ENCODE measurements at places on chromosomes 3 and 15. TPM values are rescaled to one million over a fixed set of nuclear protein-coding genes. Genes with fewer than 3 reads are reported as not detected.

DNA sequence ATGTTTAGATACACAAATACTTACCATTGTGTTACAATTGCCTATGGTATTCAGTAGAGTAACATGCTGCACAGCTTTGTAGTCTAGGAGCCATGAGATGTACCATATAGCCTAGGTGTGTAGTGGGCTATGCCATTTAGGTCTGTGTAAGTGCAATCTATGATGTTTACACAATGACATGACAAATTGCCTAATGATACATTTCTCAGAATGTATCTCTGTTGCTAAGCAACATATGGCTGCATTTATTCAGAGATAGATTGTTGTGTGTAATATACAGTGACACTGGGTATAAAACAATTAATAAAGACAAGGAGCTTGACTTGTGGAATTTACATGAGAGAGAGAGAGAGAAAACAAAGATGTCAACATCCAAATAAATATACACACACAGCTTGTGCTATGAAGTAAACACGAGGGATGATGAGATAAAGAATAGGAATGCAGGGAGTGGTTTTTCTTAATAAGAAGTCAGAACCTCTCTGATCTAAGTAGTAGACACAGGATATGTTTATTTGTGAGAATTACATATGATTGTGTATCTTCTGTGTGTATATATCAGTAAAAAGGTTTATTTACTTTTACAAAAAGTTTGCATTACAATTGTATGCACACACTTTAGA is 110.0 kb downstream of the KCNAB1 start:
- H3K27me3 ChIP-seq, result no peaks in the 10 kb centered on the region
- no peak overlapping the region for H3K27ac ChIP-seq
- H3K4me1 ChIP-seq, result no peaks in the 10 kb centered on the region
- DNase-seq, result no peak
- no peaks in the 10 kb centered on the region for H3K36me3 ChIP-seq

DNA sequence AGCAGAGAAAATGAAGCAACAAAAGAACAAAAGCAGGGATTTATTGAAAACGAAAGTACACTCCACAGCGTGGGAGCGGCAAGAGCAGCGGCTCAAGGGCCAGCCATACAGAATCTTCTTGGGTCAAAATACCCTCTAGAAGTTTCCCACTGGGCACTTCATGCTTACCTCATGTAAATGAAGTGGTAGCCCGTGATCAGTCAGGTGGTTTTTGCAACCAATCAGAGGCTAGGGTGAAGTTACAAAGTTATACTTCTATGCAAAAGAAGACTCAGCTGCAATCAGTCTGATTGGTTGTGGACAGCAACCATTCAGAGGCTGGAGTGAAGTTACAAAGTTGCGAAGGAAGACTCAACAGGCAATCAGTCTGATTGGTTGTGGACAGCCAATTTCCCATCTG is 37.8 kb upstream of the TRH start:
- no peaks in the 10 kb centered on the region for H3K4me1 ChIP-seq
- peak; percentile 70 for DNase-seq
- H3K36me3 ChIP-seq, result no peaks in the 10 kb centered on the region
- H3K27ac ChIP-seq, result no peak overlapping the region
- peaks cover 3% of the 10 kb centered on the region for H3K27me3 ChIP-seq

Gene DZIP1L
- 19.4 TPM for polyA plus RNA-seq

- no peak for DNase-seq
- no peak overlapping the region for H3K27ac ChIP-seq
- no peaks in the 10 kb centered on the region for H3K36me3 ChIP-seq
- no peak overlapping the region for H3K4me3 ChIP-seq
- peaks cover 40% of the 10 kb centered on the region for H3K4me1 ChIP-seq
These were observed 129.3 kb downstream of the RBMS3 start for GRCh38 chr3:29410220-29410619.

DNA sequence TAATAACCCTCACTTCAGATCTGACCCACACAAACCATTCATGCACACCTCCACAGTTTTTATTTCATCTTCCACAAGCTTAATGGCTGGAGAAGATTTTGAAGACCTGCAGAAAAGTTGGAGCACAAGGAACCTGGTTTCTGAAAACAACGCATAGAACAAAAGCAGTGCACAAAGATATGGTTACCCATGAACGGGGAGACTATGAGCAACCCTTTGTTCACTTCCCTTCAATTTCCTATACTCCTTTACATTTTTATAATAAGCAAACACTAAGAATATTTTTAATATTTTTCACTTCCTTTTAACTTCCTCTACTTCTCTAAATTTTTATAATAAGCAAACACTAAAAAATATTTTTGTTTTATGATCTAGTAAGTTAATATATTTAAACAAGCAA is 103.5 kb upstream of the UBE2E2 start:
- no peak for DNase-seq
- H3K27me3 ChIP-seq, result no peaks in the 10 kb centered on the region
- H3K4me1 ChIP-seq, result no peaks in the 10 kb centered on the region
- H3K36me3 ChIP-seq, result no peaks in the 10 kb centered on the region
- H3K4me3 ChIP-seq, result no peak overlapping the region
- H3K27ac ChIP-seq, result no peak overlapping the region

- DNase-seq, result no peak
- no peaks in the 10 kb centered on the region for H3K27me3 ChIP-seq
- no peaks in the 10 kb centered on the region for H3K4me1 ChIP-seq
- no peak overlapping the region for H3K4me3 ChIP-seq
These were observed 104.9 kb upstream of the ZBED2 start for GRCh38 chr3:111700054-111700453.

DNA sequence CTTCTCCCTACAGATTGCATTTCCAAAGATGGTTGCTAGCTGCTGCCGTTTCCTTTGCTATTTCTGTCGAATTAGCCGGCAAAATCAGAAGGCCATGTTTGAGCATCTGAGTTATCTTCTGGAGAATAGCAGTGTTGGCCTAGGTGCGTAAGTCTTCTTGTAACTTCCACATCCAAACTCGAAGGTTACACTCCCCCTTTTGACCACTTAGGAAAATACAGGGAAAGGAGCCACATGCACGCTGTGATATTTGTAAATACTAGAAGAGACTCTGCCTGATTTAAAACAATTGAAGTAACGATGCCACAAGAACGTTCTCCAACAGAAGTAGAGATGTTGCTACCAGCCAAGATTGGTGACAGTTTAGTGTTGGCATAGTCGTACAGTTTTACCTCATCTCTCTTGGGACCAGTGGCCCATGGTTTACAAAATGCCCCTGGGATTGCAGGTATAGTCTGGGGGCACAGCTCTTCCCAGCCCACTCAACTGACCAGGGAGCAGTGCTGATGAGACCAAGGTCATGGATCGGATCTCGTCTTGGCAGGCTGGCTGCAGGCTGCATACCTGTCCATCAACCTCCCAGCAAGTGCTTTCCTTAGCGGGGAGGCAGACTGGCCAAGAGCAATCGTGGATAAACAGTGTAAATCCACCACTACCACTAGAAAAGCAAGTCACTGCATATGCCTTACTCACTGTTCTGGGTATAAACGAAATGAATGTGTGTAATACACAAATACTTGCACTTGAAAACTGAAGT is 268.4 kb upstream of the CHRM5 start:
- no peak overlapping the region for H3K4me3 ChIP-seq
- no peaks in the 10 kb centered on the region for H3K4me1 ChIP-seq
- no peaks in the 10 kb centered on the region for H3K36me3 ChIP-seq
- no peak overlapping the region for H3K27ac ChIP-seq
- no peaks in the 10 kb centered on the region for H3K27me3 ChIP-seq
- DNase-seq, result peak; percentile 37

Gene CPN2
- polyA plus RNA-seq, result 1.3 TPM

- no peak for DNase-seq
- no peaks in the 10 kb centered on the region for H3K4me1 ChIP-seq
- no peak overlapping the region for H3K27ac ChIP-seq
- no peaks in the 10 kb centered on the region for H3K27me3 ChIP-seq
- no peak overlapping the region for H3K4me3 ChIP-seq
These were observed 33.2 kb downstream of the ITGB5 start for GRCh38 chr3:124854009-124854408.

- peak; percentile 40 for DNase-seq
- no peaks in the 10 kb centered on the region for H3K27me3 ChIP-seq
- H3K27ac ChIP-seq, result peak overlapping the region; percentile 95
- no peaks in the 10 kb centered on the region for H3K36me3 ChIP-seq
- peaks cover 85% of the 10 kb centered on the region for H3K4me1 ChIP-seq
- H3K4me3 ChIP-seq, result no peak overlapping the region
These were observed 87.6 kb upstream of the MYZAP start for GRCh38 chr15:57503911-57504598.

DNA sequence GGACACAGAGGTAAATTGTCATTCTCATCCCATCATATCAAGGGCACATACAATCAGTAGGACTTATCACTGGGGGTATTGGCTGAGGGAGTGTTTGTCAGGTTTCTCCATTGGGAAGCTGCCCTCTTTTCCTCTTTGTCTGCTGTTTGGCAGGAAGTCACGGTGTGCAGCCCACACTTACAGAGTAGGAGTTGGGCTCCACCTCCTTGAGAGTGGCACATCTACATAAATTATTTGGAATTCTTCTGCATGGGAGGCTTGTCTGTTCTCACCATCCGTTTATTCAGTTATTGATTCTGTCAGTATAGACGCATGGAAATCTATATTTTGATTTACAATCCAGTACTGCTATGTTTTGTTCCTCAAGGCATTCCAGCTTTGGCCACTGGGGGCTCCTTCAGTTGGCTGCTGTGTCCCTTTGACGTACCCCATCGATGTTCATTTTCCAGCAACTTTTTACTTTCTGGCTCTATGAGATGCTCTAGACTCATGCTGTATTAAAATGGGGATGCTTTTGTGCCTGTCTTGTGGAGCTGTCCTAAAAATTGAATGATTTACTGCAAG is 200.3 kb downstream of the SLCO3A1 start:
- peaks cover 13% of the 10 kb centered on the region for H3K4me1 ChIP-seq
- no peak overlapping the region for H3K27ac ChIP-seq
- DNase-seq, result no peak
- H3K36me3 ChIP-seq, result no peaks in the 10 kb centered on the region

DNA sequence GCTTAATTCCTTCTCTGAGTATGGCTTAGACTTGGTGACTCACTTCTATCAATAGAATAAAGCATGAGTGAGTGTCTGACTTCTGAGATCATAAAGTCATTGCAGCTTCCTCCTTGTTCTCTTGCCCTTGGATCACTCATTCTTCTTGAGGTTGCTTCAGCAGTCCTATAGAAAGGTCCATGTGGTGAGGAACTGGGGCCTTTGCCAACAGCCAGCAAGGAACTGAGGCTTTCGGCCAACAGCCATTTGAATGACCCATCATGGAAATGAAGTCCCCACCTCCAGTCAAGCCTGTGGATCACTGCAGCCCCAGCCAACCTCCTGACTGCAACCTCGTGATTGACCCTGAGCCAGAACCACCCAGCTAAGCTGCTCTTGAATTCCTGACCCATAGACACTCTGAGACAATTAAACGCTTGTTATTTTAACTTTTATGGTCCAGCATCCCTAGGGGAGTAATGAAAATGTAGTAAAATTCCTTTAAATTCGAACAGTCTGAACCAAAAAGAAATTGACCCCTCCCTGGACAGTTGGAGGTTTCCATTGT is 84.5 kb downstream of the WDR76 start:
- no peaks in the 10 kb centered on the region for H3K27me3 ChIP-seq
- no peaks in the 10 kb centered on the region for H3K36me3 ChIP-seq
- peak; percentile 93 for DNase-seq
- H3K27ac ChIP-seq, result no peak overlapping the region
- peaks cover 3% of the 10 kb centered on the region for H3K4me1 ChIP-seq
- H3K4me3 ChIP-seq, result no peak overlapping the region

Gene CCNDBP1
- polyA plus RNA-seq, result 104 TPM

GRCh38 chr15:26065723-26066122 is 202.6 kb upstream of the ATP10A start:
- H3K36me3 ChIP-seq, result no peaks in the 10 kb centered on the region
- H3K4me3 ChIP-seq, result no peak overlapping the region
- no peaks in the 10 kb centered on the region for H3K27me3 ChIP-seq
- no peaks in the 10 kb centered on the region for H3K4me1 ChIP-seq
- DNase-seq, result no peak

DNA sequence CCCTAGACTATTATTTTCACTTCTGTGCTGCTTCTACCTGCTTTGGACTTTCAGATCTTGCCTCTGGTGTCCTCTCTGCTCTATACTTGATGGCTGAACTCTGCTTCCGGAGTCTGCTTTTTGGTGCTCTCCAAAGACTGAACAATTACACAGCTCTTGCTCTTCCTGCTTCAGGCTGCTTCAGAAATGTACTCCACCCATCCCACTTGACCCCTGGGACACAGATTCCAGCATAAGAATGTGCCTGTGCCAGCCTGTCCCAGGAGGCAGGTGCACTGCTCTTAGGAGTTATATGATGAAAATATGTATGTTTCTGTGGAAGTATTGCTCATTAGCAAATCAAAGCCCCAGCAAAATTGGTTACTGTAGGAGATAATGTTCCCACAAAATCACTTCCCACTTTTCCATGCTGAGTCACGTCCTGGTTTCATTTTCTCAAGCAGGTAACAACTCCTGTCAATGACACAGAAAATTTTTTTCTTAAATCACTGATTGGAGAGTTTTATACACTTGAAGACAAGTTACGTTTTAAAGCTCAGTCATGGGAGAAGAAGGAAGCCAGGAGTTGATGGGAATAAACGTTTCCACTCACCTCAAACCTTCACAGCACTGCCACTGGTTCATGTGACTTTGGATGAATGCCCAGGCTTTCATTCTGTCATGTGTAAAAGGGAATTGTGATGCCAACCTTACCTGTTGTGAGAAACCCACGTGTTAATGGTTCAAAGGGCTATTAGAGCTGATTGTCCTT is 239.4 kb upstream of the ZPLD1 start:
- DNase-seq, result peak; percentile 15
- no peaks in the 10 kb centered on the region for H3K36me3 ChIP-seq
- no peak overlapping the region for H3K4me3 ChIP-seq
- no peaks in the 10 kb centered on the region for H3K4me1 ChIP-seq
- H3K27me3 ChIP-seq, result no peaks in the 10 kb centered on the region

- peaks cover 5% of the 10 kb centered on the region for H3K36me3 ChIP-seq
- no peaks in the 10 kb centered on the region for H3K27me3 ChIP-seq
- DNase-seq, result peak; percentile 76
- H3K27ac ChIP-seq, result no peak overlapping the region
These were observed 35.1 kb downstream of the HMG20A start for GRCh38 chr15:77455696-77456321.

Gene IGF2BP2
- polyA plus RNA-seq, result 164 TPM

Gene HESX1
- polyA plus RNA-seq, result 12.2 TPM

Gene PPP1R14D
- not detected for polyA plus RNA-seq

GRCh38 chr15:93587059-93587521 is 498.1 kb upstream of the RGMA start:
- H3K4me1 ChIP-seq, result no peaks in the 10 kb centered on the region
- H3K27me3 ChIP-seq, result peaks cover 6% of the 10 kb centered on the region
- no peak overlapping the region for H3K4me3 ChIP-seq
- no peak for DNase-seq
- H3K36me3 ChIP-seq, result no peaks in the 10 kb centered on the region

DNA sequence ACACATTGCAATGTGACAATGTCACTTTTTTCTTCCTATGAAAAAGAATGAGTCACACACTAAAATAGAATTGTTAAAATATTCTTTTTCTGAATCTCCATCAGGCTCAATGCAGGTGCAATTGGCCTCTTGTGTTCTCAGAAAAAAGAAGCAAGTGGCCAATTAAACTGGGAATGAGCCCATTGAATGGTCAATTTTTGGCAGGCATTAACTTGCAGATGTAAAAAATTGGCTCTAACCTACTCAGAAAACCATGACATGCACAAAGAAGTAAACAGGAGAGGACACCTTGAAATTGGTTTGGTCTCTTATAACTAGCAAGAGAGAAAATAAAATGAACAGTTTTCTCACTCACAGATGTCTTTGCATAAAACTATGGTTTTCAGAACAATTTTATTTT is 820.8 kb downstream of the TBL1XR1 start:
- H3K27me3 ChIP-seq, result no peaks in the 10 kb centered on the region
- no peaks in the 10 kb centered on the region for H3K36me3 ChIP-seq
- no peaks in the 10 kb centered on the region for H3K4me1 ChIP-seq
- no peak overlapping the region for H3K27ac ChIP-seq
- no peak overlapping the region for H3K4me3 ChIP-seq

- H3K4me3 ChIP-seq, result no peak overlapping the region
- no peaks in the 10 kb centered on the region for H3K36me3 ChIP-seq
- no peak overlapping the region for H3K27ac ChIP-seq
- no peaks in the 10 kb centered on the region for H3K27me3 ChIP-seq
These were observed 70.4 kb downstream of the ARPP21 start for GRCh38 chr3:35709691-35710090.
